ENCODE measurements at places on chromosomes 5 and 9.

DNA sequence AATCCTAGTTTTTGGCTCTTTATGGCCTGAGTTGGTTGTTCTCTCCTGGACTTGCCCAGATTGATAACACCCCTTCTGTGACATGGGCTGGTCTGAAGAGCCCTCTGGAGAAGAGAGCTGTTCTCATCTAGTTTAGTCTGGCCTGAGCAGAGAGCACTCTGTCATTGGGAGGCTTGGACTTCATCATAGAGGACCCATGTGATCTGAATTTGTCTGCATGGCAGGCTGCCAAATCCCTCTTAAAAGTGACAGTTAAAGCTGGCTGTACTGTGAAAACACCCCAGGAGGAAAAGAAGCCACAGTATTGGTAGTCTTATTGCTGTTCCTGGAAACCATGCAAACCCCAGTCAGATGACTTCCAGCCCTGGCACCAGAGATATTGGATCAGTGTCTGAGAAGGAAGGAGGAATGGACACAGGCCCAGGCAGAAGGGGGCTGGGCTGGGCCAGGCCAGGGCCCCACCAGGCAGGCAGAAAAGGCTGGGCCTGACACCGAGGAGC lies 3.7 kb upstream of the WDR31 start:
- peak; percentile 52 for DNase-seq

DNA sequence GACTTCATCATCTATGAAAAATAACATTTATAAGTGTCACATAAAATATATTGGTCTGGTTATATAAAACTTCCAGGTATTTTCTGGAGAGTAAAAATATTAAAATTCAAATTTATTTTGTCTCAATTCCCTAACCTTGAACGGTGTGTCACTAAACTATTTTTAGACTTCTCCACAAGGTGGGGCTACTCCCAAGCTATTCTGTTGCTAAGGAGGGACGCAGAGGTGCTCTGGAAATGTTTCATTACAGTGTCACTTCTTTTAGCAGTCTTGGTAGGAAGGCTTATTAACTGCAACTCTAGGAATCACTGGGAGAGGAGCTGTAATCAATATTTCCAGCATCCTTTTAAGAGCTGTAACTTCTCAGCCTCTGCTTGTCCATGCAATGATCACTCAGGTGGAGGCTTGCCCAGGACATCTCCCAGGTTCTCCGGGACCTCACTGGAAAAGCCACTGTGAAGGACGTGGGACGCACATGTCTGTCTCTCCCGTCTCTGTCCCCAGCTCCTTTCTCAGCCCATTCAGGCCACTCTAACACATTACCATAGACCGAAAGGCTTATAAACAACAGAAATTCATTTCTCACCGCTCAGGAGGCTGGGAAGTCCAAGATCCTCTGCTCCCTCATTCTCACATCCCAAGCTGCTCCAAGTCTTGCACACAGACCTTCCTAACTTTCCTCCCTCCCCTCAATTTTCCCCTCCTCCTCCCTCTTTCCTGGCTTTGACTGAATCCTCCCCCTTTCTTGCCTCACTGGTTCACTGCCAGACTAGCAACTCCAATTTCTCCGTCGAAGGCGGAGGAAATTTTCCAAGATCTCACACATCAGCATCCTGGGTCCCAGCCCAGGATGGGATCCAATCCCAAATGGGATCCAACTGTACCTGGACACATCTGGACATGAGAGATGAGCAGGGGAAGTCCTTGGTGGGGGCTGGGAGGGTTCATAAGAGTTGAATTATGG lies 32.7 kb upstream of the DNAH5 start:
- DNase-seq: peak; percentile 13

DNA sequence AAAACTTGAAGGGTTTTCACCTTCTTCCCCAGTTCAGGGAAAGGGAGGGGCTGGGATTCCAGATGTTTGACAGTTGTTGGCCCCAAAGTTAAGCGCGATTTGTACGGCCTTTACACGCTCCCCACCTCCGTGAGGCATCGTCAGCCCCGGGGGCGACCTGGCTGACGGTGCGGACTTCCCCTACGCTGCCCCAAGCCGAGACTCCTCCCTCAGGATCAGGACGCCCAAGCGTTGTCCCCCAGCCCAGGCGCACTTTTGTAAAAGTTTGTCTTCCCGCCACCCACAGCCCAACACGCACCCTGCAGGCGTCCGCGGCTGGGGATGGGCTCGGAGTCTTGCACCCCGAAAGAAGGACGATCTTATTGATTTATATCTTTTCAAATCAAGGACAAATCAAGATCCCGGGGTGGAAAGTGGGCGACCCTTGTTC lies 713 bp downstream of the MOB3B start:
- DNase-seq: no peak

- no peak for DNase-seq
These were observed 7.7 kb downstream of the ENTPD8 start for GRCh38 chr9:137433349-137433915.

GRCh38 chr5:56350597-56351170 lies 117.6 kb upstream of the ANKRD55 start:
- peak; percentile 60 for DNase-seq

- no peak for DNase-seq
These were observed 37.9 kb downstream of the AHRR start for GRCh38 chr5:359301-359897.

DNA sequence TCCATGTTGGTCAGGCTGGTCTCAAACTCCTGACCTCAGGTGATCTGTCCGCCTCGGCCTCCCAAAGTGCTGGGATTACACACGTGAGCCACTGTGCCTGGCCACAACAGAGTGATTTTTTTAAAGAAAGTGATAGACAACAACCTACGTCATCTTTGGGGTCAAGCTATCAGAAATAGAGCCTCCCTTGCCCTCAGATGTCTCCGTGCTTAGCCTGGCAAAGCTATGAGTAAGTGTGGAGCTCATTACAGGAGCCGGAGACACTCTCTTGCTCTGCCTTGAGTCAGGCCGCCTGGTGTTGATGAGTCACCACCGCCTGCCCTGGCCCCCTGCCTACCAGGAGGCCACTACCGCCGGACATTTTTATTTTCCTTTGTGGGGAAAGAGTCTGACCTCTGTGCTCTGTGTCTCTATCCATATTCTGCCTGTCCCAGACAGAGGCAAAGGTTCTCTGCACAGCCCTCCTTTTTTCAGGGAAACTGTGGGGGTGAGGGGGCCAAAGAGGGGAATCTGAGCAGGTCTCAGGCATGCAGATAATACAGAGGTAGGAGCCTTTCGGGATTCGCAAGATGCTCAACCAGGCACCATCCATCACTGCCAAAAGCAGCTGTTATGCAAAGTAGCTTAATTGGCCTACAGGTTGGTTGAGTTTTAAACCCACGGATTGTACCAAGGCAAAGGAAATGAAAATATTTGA lies 123.7 kb upstream of the CPEB4 start:
- DNase-seq: peak; percentile 88

GRCh38 chr9:95822583-95823431 lies 52.7 kb upstream of the ERCC6L2 start:
- peak; percentile 78 for DNase-seq

DNA sequence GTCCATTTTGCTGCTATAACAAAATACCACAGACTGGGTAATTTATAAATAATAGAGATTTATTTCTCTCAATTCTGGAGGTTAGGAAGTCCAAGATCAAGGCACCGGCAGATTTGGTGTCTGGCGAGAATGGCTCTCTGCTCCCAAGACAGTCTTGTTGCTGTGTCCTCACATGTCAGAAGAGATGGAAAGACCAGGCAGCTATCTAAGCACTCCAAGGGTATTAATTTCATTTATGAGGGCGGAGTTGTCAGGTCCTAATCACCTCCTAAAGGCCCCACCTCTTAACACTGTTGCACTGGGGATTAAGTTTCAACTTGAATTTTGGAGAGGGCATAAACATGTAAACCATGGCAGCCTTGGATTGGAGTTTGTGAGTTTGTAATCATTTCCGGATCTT lies 30.3 kb downstream of the ADCY2 start:
- DNase-seq: no peak
